ENCODE measurements at places on chromosomes 7 and 10. TPM values are rescaled to one million over a fixed set of nuclear protein-coding genes. Genes with fewer than 3 reads are reported as not detected.

The HIBADH gene
- 31.3 TPM for total RNA-seq

DNA sequence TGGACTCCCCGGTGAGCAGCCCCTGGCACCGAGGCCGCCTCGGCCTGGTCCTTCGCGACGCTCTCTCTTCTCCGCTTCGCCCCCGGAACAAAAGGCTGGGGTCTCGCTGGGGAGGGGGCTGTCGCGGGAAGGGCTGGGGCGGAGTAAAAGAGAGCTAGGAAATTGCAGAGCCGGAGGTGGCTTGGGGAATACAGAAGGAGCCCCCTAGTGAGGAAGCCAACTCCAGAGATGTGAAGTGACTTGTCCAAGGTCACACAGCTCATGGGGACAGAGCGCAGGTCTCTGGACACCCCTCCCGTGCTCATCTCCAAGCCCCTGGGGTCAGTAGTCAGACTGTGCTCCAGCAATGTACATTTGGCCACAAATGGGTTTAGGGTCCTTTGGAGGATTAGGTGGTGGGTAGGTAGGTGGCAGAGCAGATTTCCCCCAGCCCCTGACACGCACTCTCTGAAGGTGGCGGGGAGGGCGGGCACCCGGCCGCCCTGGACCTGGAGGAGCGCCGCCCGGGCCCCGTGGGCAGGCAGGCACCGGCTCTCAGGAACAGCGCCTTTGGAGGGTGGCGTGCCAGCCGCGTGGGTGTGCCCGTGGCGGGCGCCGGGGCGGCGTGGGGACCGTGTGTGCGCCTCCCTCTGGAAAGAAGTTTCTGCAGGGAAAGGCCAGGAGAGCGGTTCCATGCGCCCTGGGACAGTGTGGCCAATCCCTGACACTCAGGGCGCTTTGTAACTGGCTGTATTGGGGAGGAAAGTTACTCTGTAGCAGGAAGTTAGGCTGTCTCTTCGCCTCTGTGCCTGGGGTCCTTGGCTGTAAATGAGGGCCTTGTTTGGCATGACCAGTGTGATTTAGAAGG lies 910 bp downstream of the WIPF3 start:
- DNase-seq = no peak

The SH2D4B gene
- not detected for total RNA-seq

The AMPH gene
- total RNA-seq = 2.1 TPM

The ARHGEF35 gene
- total RNA-seq = 9.7 TPM

The HOXA10 gene
- 15.3 TPM for total RNA-seq

DNA sequence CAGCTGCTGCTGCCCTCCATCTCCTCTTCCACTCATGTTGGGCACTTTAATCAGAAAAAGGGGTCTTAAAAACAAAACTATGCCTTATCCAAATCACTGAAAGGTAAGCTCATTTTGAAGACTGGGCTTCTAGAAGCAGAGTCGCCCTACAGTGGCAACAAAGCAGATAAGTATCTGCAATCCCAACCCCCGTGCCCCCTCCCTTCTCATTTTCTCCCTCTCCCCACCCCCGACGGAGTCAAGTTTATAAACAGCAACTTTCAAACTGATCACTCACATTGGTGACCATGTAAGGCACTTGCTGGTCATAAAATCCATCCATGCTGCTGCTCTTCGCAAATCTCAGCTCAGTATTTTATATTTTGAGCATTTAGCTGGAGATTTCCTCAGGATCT lies 738 bp downstream of the ETV1 start:
- no peak for DNase-seq

DNA sequence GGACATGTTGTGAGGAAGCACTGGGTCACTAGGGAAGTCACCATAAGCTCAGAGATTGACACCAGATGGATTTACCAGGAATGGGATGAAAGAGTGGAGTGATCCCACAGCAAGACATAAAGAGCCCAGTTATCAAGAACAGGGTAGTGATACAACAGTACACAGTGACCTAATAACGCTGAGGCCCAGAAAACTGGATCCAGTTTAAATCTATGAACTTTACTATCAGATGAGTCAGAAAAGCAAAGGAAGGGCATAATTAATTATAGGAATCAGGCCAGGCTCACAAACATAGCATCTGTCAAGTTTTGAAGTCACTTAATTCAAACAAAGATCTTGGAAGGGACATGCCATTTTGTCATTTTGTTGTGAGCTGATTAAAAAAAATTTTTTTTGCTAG lies 73.5 kb downstream of the LRRN3 start:
- no peak for DNase-seq

The FAM13C gene
- 26.6 TPM for total RNA-seq

The NPFFR1 gene
- total RNA-seq = 0.05 TPM
